ENCODE measurements at places on chromosomes 12 and 14. TPM values are rescaled to one million over a fixed set of nuclear protein-coding genes. Genes with fewer than 3 reads are reported as not detected.

VTI1B gene
- 45.6 TPM for total RNA-seq

PRR4 gene
- total RNA-seq: 2.3 TPM

TUNAR gene
- not detected for total RNA-seq

VASH1 gene
- 52.8 TPM for total RNA-seq

BRI3BP gene
- 14.1 TPM for total RNA-seq

KLHL42 gene
- total RNA-seq: 32.4 TPM

DENR gene
- 71.4 TPM for total RNA-seq

HOXC10 gene
- not detected for total RNA-seq

LHX5 gene
- total RNA-seq: not detected

NINJ2 gene
- 1.4 TPM for total RNA-seq

BDKRB1 gene
- total RNA-seq: not detected

AQP5 gene
- total RNA-seq: not detected

SLC4A8 gene
- 5.5 TPM for total RNA-seq

APOF gene
- total RNA-seq: not detected

LRTM2 gene
- not detected for total RNA-seq

FGF6 gene
- not detected for total RNA-seq

ARMH4 gene
- total RNA-seq: 1.9 TPM

SIX1 gene
- total RNA-seq: 1.2 TPM

NPFF gene
- total RNA-seq: not detected

IQSEC3 gene
- total RNA-seq: not detected

RDH16 gene
- under 0.01 TPM for total RNA-seq

GDF3 gene
- total RNA-seq: 0.65 TPM

ANKRD33 gene
- 0.27 TPM for total RNA-seq

NTF3 gene
- not detected for total RNA-seq

KRT82 gene
- not detected for total RNA-seq

SOCS2 gene
- total RNA-seq: 8.3 TPM

TPPP2 gene
- total RNA-seq: not detected

SDS gene
- total RNA-seq: 0.07 TPM

SH2B3 gene
- 147 TPM for total RNA-seq

MYO1H gene
- not detected for total RNA-seq

CAPZA3 gene
- total RNA-seq: not detected

CPNE6 gene
- not detected for total RNA-seq

SMCO2 gene
- 0.50 TPM for total RNA-seq

RAPGEF3 gene
- total RNA-seq: 43.9 TPM

PLA2G1B gene
- not detected for total RNA-seq

GZMB gene
- total RNA-seq: not detected

ZFHX2 gene
- 0.86 TPM for total RNA-seq

KRT71 gene
- total RNA-seq: not detected

EIF5 gene
- 330 TPM for total RNA-seq

PLEKHA5 gene
- 21.8 TPM for total RNA-seq

ZNF410 gene
- total RNA-seq: 60.7 TPM

CALM1 gene
- 967 TPM for total RNA-seq

EFS gene
- total RNA-seq: not detected

TRAFD1 gene
- 24.2 TPM for total RNA-seq

PFKM gene
- total RNA-seq: 70.7 TPM

KCNA1 gene
- total RNA-seq: not detected

ACRBP gene
- total RNA-seq: 0.53 TPM

TMEM63C gene
- not detected for total RNA-seq

MANSC4 gene
- total RNA-seq: 0.14 TPM

CPNE8 gene
- 30.6 TPM for total RNA-seq

ATF1 gene
- 22.5 TPM for total RNA-seq

CLEC4D gene
- total RNA-seq: not detected

TC2N gene
- under 0.01 TPM for total RNA-seq

KRT83 gene
- not detected for total RNA-seq

SIX4 gene
- 4.3 TPM for total RNA-seq

WNT5B gene
- 0.53 TPM for total RNA-seq

CLEC4C gene
- not detected for total RNA-seq

Measured in thoracic aorta endothelial cell (primary cell).